ENCODE measurements at places on chromosomes 1 and 21.

GRCh38 chr21:29481641-29482040 lies 182.9 kb downstream of the BACH1 start:
- DNase-seq = no peak

GRCh38 chr1:102185260-102185659 lies 188.5 kb upstream of the OLFM3 start:
- DNase-seq = no peak

DNA sequence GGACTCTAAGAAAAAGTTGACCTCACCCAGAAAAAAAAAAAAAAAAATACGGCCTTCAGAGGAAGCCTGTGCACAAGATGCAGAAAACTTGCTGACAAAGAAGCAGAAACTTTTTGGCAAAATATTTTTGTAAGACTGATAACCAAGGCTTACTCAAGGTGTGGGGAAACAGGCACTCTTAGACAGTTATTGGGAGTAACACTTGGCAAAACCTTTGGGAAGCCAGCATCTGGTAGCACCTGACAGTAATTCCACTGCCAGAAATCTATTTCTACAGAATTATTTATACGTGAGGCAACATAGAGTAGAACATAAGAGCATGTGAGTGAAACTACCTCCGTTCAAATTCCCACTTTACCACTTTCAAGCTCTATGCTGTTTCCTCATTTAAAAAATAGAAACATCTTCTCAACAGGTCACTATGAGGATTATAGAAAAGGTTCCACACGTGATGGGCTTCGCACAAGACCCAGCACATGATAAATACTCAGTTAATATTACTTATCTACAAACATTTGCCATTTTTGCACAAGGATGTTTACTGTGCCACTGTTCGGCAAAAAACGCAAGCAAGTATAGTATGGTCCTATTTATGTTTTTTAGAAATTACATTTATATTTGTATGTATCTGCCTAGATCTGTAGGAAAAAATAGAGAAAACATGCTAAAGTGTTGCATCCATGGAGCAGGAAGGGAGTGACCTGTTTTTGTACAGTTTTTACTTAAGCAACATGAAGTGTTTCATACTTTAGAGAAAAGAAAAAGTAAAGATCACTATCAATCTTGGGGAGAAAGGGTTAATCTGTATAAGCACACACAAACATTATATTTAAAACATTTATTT lies 22.2 kb downstream of the MRPL39 start:
- DNase-seq = no peak

- DNase-seq = no peak
Observed at GRCh38 chr1:28190996-28191645, 14.6 kb upstream of the PTAFR start.

DNA sequence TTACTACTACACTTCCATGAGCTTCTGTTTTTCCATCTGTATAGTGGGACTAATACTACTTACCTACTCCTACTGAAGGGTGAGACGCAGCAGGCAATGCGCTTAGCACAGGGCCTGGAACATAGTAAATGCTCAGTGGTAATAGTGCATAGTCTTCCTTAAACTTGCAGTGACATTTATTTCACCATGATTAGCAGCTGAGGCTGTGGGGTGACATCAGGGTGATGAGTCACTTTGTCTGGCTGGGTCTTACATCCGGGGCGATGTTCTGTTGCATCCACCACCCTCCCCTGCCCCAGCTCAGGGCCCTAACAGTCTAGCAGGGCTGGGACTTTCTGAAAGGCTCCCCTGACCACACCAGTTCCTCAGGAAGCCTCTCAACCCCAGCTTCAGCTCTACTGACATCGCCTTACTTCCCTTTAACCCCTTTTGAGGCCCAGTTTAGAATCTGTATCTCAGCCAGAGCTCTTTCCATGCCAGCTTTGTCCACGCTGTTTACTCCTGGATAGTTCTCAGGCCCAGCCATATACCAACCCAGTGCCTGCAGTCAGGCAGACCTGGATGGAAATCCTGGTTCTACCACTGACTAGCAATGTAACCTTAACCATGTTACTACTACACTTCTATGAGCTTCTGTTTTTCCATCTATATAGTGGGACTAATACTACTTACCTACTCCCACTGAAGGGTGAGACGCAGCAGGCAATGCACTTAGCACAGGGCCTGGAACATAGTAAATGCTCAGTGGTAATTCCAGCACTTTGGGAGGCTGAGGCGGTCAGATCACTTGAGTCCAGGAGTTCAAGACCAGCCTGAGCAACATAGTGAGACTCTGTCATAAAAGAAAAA lies 66.3 kb downstream of the CD58 start:
- DNase-seq = peak; percentile 60

Data from stimulated activated CD8-positive, alpha-beta memory T cell treated with anti-CD3 and anti-CD28 coated beads, Interleukin-4, amount 100 ng/mL, for 1 hour (primary cell).